ENCODE measurements at places on chromosomes 7 and 10.

DNA sequence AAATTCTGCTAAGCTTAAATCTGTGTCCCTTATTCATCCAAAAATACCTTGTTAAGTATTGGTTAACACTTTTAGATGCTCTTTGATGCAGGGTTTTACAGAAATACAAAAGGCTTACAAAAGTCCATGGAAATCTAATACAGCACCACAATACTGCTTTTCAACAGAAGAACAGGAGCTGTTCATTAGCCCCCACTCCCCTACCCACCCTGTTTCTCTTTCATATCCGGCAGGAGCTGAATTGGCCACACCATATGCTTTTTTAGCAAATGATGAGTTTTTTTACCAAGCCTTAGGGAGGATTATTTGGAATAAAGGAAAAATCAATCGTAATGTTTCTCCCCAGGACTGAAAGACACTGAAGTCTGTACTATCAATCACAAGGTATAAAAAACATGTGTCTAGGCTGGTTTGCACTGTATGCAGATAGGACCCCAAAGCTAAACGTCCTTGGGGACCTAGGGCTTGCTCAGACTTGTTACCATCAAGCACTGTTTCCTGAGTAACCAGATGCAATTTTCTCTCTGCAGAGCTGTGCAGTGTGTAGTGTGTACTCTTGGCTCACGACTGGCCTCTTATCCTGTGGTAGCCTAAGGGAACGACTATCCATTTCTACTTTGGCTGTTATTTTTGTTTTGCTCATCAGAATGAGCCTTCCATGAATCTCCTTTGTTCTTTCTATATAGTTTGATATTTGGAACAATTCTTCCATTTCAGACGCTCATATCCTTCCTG is 143.3 kb upstream of the LRGUK start:
- no peak for DNase-seq

DNA sequence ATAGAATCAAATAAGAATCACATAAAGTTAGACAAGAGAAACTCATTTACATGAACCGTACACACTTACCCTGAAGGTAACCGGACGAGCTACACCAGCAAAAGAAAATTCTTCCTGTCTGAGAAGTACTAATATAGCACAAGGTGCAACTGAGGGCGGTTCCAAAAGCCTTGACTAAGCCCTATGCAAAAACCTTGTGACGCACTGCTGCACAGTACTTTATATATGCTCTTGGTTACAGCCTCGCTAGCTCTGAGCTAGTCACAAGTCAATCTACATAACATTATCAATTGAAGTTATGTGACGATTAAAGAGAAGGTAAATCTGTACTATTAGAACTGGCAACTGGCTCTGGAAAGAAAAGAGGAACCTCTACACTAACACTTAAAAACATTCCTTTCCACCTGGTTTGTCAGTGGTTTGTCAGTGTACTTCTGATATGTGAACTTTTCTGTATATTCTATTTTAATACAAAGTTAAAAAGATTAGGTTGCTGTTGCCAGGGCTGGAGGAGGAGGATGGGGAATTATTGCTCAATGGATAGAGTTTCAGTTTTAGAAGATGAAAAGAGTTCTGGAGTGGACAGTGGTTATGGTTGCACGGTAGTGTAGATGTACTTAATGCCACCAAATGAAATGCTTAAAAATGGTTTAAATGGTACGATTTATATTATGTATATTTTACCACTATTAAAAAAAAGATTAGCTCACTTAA is 21.6 kb downstream of the NT5C3A start:
- no peak for DNase-seq

- no peak for DNase-seq
These were observed 178.0 kb upstream of the MBL2 start for GRCh38 chr10:52950578-52950977.

- no peak for DNase-seq
These were observed 287.3 kb downstream of the FZD1 start for GRCh38 chr7:91551377-91552175.

DNA sequence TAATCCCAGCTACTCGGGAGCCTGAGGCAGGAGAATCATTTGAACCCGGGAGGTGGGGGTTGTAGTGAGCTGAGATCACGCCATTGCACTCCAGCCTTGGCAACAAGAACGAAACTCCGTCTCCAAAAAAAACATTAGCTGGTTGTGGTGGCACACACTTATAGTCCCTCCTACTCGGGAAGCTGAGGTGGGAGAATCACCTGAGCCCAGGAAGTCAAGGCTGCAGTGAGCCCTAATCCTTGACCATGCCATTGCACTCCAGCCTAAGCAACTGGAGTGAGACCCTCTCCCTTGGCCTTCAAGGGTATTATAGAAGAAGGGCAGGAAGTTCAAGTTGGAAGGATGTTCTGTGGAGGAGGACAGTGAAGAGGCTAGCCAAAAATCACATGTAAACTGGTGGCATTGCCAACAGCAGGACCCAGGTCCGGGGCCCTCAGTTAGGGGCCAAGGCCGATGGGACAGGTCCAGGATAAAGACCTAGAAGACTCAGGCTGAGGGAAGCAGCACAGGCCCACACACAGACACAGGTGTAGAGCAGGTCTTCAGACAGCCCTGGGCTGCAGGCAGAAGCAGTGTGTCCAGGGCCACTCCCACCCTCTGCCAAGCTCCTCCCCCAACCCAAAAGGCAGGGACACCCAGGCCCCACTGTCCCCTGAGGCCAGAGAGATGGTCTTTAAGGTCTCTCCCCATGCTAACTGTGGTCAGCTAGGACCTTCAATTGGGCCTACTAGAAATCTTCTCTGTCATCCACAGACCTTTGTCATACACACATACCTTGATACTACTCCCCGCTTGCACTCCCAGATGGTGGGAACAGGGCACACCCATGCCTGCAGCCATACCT is 8.4 kb upstream of the SAMD8 start:
- DNase-seq, result no peak

DNA sequence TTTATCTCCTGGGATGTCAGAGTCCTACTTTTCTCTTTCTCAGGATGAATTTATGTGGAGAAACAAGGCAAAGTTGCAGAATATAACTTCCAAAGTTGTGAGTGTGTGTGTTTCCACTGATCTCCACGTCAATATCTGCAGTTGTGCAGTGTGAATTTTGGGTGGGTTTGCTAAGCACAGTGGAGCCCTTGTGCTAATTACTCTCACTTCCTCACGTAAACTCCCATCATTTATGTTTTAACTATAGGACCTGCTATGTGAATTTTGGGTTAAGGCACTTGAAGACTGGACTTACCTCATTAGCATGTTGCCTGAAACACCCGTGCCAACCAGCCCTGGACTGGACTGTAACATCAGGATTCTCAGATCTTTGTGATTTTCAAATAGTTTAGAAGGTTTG is 51.9 kb upstream of the NPVF start:
- DNase-seq, result no peak

- no peak for DNase-seq
These were observed 96.8 kb downstream of the CDK14 start for GRCh38 chr7:90692947-90693346.

DNA sequence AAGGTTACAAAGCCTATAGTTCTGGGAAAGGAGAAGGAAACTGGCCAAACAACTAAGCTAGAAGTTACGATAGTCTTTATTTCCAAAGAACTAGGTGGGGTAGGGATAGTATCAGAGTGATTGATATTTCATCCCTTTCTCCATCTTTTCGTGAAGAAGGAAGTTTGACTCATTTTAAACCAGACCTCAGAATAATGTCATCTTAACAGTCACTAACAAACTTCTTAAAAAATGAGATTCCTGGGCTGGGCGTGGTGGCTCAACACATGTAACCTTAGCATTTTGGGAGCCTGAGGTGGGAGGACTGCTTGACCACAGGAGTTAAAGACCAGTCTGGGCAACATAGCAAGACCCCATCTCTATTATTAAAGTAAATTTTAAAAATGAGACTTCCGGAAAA is 69.4 kb downstream of the ARL4A start:
- DNase-seq, result no peak

- DNase-seq, result no peak
These were observed 138.5 kb upstream of the GDF10 start for GRCh38 chr10:47161465-47161864.

DNA sequence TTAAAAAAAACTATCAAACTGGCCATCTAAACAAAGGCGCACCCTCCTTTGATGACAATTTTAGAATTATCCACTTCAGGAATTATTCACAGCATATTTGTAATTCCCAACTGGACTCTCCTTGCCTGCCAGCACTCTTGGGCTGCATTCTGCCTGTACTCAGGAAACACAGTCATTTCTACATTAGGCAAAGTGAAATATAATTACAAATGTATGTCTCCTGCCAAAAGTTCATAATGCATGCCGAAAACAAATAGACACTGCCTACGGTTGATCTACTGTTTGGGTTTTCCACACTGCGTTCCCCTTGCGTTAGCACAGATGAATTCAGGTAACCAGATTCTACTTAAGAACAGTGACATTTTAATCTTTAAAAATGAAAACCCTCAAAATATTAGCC is 1.9 kb downstream of the HGF start:
- DNase-seq, result no peak

- DNase-seq, result no peak
These were observed 1.4 kb downstream of the ST8SIA6 start for GRCh38 chr10:17453035-17453372.

DNA sequence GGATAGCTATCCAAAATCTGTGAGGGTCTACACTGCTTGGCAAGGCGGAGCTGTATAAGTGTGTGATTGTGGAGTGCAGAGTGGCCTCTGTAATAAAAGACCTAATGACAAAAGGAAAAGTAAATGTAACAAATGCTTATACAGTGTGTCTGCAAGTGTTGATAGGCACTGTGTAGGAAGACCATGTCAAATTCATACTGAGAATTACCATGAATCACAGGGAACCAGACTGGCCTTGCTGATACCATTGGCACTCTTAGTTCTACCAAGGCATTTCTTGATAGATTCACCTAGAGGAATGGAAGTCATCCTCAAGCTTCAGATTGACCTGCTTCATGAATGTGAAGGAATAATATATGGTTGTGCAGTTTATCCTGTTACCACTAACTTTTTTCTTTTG is 58.8 kb downstream of the CYCS start:
- no peak for DNase-seq

DNA sequence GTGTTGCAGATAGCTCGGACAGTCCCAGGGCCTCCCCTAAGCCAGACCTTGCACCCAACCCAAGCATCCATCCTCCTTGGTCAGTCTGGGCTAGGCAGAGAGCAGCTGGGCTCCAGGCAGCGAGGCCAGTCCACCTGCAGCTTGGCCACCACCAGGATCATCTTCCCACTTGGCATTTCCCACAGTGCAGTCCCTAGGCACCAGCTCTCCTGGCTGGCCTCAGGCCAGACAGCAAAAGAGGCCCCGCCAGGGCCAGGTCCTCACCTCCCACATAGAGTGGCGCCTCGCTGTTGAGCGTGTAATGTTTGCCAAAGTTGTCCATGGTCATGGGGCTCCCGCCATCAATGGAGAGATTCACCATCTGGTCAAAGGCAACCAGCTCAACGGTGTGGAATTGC is 171.7 kb downstream of the LCOR start:
- no peak for DNase-seq

DNA sequence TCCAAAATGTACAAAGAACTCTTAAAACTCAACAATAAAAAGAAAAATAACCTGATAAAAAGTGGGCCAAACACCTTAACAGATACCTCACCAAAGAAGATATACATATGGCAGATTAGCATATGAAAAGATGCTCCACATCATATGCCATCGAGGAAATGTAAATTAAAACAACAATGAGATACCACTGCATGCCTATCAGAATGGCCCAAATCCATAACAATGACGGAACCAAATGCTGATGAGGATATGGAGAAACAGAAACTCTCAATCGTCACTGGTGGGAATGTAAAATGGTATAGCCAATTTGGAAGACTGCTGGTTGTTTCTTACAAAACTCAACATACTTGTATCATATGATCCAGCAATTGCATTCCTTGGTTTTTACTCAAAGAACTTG is 319.9 kb downstream of the PHTF2 start:
- no peak for DNase-seq

DNA sequence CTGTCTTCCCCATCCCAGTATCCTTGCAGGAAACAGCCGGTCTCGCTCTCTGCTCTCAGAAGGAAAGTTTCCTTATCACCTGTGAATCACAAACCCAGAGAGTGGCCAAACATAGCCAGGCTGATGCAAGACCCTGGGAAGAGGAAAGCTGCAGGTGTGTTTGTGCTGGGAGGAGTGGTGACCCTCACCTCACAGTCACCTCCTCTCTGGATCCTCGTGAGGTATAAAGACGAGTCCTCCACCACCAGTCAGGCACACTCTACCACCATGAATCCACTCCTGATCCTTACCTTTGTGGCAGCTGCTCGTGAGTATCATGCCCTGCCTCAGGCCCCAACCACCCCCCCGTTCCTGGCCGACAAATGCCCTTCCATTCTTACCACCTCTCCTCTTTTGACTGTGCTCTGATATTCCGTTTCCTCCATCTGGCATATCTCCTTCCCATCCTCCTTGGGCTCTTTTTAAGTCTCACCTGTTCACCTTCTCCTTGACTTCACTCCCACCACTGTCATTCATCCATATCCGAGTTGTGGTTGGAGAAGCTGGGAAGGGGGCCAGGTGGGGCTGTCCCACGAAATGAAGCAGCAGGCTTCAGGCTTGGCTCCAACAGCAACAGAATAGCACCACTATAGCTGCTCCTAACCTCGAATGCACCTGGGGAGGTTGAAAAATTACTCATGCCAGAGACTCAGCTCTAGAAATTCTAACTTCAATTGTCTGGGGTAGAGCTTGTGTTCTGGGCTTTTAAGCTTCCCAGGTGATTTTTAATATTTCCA is at the start of gene PRSS1:
TSS of gene PRSS1 (plus strand) at position 255 of the 776 bp plus-strand sequence. CDS start at position 268, 13 bp downstream.
- DNase-seq, result no peak

- DNase-seq, result no peak
These were observed 22.6 kb downstream of the HERC4 start for GRCh38 chr10:68052463-68052862.

GRCh38 chr7:137151041-137151689 is 192.4 kb downstream of the PTN start:
- DNase-seq, result no peak

DNA sequence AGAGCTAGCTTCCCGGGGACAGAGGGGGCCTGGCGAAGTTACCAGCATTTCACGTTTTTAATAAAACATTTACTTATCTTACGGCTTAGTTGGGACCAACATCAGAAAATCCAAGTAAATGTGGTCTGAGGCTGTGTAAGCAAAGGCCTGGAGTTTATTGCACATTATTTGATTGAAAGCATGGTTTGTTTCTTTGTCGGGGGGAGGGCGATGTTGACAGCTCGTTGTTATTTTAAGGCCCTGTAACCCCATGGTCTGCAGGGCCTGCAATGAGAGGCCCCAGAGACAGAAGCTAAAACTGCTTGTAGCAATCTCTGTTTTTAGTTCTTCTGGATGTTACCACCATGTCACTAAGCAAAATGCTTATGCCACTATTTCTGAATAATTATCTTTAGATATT is 88.9 kb downstream of the MYOF start:
- DNase-seq, result no peak

- peak; percentile 26 for DNase-seq
These were observed 11.5 kb upstream of the AASS start for GRCh38 chr7:122155566-122155965.

- peak; percentile 65 for DNase-seq
These were observed 49.4 kb downstream of the HK1 start for GRCh38 chr10:69327463-69328379.

DNA sequence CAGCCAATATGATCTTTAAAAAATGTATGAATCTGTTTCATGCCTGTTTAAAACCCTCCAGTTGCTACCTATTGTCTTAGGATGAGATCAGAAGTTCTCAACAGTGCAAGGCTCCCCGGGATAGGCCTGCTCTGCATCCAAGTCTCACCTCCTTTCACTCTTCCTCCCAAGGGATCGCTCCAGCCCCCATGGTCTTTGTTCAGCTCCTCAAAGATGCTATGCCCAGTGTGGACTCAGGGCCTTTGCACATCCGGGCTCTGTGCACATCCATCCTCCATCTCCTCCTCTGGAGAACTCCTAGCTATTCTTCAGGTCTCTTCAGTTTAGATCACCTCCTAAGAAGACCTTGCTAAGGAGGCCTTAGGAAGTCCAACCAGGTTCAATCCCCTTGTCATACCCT is 82.7 kb upstream of the LEP start:
- no peak for DNase-seq
